ENCODE measurements at places on chromosomes 7 and 10. TPM values are rescaled to one million over a fixed set of nuclear protein-coding genes. Genes with fewer than 3 reads are reported as not detected.

GRCh38 chr7:28409716-28410627, 2.3 kb upstream of the CREB5 start:
- DNase-seq = peak; percentile 41

- peak; percentile 51 for DNase-seq
These were observed 19.1 kb upstream of the GJD4 start for GRCh38 chr10:35585903-35586535.

DNA sequence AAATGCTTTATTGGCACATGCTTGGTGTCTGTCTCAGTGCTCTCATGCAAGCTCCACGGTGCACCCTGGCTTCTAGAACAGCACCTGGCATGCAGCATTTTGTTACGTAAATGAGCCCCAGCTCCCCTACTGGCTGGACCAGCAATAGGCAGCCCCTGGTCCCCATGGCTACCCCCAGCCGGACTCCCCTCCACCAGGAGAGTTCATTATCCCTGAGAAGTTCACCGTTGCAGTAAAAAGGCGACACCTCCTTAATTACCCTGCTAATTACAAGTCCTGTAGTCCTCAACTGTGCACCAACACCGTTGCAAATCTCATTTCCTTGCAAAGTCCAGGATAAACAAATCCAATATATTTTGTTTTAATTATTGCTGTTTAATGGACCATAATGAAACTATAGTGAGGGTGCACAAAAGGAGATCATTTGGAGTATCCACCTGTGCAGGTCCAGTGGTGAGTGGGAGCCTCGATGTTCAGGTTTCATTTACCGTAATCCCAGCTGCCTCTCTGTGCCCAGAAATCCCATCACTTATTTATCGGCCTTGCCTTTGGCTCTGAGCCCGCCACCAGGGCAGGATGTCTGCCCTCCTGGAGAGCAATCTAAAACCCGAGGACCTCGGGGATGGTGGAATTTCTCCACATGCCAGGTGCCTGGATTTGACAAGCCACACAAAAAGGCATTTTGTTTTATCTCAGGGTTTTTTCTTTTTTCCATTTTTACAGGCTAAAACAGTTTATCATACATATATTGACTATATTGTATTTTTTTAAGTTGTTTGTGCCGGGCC, 12.8 kb upstream of the DRGX start:
- DNase-seq = no peak

DNA sequence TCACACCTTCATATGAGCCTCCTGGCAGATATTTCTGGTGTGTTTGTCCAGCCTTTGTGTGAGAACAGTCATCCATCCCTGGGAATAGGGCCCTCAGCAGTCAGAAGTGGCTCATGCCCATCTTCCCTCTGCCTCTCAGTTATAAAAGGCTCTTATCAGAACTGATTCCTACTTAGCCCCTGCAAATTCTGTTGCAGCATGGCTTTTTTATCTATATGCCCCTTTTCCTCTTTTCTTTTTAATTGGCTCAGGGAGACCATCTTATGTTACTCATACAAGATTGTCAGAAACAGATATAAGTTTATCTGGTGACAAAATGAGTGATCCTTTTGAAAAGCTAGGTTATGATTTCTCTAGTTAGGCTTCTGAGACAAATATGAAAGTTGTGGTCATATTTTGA, 194.1 kb downstream of the CREB5 start:
- DNase-seq = no peak

GRCh38 chr10:474406-474805, 215.1 kb downstream of the DIP2C start:
- DNase-seq = no peak

- DNase-seq = no peak
These were observed 36.3 kb downstream of the MET start for GRCh38 chr7:116708248-116708647.

DNA sequence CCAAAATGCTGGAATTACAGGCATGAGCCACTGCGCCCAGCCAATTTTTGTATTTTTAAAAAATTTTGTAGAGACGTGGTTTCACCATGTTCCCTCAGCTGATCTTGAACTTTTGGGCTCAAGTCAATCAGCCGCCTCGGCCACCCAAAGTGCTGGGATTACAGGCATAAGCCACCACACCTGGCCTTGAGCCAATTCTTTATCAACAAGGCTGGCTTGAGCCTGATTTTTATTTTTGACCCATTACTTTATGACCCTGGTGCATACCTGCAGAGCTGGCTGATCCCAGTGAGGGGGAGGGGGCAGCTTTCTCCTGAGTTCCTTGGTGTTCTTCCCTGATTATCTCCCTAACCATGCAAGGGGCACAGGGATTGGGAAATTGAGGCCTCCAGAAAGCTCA, 15.8 kb upstream of the CPA1 start:
- DNase-seq = no peak

DNA sequence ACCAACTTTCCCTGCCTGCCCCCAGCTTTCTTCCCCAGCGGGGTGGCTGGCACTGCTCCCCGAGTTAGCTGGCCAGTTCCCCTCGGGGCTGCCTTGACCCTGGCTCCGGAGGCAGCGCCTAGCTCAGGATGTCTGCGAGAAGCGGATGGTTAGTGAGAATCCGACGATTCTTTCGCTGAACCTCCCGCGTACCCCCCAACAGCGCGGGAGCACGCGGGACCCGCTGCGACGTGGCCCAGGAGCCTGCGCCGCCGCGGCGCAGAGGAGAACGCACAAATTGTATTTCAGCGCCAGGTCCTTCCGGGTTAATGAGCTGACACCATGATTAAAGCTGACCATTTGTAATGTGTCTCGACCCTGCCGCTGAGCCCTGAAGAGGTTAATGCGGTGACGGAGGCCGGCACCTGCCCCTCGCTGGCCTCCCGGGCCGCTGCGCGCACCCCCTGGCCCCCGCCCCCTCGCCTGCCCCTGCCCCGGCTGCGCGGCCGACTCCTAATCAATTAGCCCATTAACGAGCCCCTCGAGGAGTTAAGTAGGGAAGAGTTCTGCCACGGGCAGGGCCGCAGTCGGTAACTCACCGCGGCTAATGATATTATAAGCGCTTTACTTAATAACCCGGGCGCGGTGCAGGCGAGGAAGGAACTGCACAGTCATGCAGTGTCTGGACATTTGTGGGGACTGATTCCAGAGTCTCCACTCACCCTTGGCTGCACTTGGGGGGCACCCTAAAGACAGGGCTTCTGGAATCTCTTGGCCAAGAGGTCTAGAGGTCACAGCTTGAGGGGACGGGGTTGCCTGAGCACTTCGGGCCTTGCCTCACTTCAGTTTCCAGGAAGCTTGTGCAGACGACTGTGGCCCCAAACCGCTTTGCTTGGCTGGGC, 1.7 kb upstream of the HMX2 start:
- DNase-seq = no peak

- no peak for DNase-seq
These were observed 9.4 kb upstream of the TES start for GRCh38 chr7:116200963-116201362.

GRCh38 chr10:6353526-6353925, 150.8 kb downstream of the PFKFB3 start:
- DNase-seq = no peak

GRCh38 chr7:158390460-158390859, 197.2 kb downstream of the PTPRN2 start:
- DNase-seq = no peak

- peak; percentile 3 for DNase-seq
These were observed 701 bp downstream of the MTPAP start for GRCh38 chr10:30348378-30348776.

DNA sequence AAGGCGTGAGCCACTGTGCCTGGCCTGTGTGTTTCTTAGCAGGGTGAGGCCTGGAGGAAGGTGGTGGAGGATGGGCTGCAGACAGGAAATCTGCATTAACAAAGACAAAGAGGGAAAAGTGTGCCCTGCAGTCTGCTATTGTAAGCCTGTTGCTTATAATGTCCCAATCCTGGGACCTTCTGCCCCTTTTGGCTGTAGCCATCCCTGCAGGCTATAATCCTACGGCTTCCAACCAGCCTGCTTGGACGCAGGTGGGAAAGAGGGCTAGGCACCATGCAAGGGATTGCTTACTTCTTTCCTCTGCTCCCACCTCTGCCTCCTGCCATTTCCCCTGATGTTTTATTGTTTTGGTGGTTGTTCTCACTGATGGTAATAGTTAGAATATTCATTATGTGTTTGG, 434.3 kb downstream of the PLXNA4 start:
- DNase-seq = no peak

DNA sequence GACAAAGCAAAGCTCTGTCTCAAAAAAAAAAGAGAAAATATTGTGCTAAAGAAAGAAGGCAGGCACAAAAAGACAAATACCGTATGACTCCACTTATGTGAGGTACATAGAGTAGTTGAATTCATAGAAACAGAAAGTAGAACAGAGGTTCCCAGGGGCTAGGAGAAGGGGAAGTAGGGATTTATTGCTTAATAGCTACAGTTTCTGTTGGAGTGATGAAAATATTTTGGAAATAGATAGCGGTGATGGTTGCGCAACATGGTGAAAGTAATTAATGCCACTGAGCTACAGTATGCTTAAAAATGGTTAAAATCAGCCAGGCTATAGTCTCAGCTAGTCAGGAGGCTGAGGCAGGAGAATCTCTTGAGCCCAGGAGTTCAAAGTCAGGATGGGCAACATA, 18.5 kb upstream of the NPFFR1 start:
- DNase-seq = peak; percentile 22

GRCh38 chr7:135185471-135186260, 15.2 kb upstream of the CYREN start:
- no peak for DNase-seq

- no peak for DNase-seq
These were observed 1183.7 kb upstream of the CELF2 start for GRCh38 chr10:9833942-9834341.

DNA sequence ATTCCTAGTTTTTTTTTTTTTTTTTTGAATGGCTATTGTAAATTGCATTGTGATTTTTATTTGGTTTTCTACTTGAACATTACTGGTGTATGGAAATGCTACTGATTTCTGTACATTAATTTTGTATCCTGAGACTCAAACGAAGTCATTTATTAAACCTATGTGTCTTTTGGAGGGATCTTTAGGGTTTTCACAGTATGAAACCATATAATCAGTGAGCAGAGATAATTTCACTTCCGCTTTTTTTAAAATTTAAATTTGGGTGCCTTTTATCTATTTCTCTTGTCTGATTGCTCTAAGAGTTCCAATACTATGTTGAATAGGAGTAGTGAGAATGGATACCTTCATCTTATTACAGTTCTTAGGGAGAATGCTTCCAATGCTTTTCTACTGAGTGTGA, 102.7 kb downstream of the ZWINT start:
- DNase-seq = no peak

DNA sequence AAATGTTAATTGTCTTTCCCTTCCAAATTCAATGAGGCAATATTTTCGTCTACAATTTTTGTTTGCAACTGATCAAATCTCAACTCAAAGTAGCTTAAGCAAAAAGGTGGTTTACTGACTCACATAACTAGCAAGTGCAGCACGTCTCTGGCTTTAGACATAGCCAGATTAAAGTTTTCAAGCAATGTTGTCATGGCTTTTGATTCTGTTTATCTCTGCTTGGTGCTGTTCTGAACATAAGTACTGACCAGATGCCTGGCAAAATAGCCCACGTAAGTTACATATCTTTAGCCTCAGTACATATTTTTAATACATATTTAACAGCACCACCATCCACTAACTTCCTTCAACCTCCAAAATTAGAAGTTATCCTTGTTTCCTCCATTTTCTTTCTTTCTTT, 877.9 kb downstream of the KCNMA1 start:
- DNase-seq = no peak

DNA sequence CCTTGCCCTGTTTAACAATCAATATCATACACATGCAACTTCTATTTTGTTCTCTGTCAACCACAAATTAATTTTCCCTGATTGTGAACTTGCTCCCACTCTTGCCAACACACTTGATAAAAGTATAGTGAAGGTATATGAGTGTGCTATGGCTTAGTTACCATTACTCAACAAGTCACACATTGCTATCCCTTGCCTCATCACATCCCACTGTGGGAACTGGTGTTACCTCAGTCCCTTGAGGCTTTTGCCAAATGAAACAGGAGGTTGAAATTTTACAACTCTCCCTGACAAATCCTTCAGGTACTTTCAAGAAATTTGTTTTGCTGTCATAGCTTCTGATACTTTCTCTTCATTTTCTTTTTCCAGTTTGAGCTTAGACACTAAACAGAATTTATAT, 472.5 kb upstream of the SEMA3D start:
- DNase-seq = no peak

- no peak for DNase-seq
These were observed 57.6 kb downstream of the CDH23 start for GRCh38 chr10:71454347-71454746.

DNA sequence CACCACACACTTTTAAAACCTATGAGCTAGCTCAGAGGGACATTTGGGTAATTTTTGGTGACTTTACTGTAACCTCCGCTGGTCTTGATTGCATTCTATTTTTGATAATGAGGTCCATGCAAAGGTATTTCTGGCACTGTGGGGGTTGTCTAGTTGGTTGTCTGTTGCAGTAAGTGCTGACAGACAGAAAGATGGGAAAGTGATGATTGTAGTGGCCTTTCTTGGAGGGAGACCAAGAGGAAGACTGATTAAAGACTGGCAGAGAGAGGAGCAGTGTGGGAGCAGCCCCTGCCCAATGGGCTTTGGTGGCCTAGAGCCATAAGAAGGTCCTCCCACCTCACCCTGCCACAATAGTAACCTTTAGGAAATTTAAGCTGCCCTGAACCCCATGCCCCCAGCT, 173.4 kb upstream of the CTBP2 start:
- DNase-seq = no peak

- DNase-seq = no peak
These were observed 98.2 kb downstream of the SORBS1 start for GRCh38 chr10:95462740-95463667.

GRCh38 chr7:124649397-124650014, 116.1 kb downstream of the GPR37 start:
- DNase-seq = no peak

DNA sequence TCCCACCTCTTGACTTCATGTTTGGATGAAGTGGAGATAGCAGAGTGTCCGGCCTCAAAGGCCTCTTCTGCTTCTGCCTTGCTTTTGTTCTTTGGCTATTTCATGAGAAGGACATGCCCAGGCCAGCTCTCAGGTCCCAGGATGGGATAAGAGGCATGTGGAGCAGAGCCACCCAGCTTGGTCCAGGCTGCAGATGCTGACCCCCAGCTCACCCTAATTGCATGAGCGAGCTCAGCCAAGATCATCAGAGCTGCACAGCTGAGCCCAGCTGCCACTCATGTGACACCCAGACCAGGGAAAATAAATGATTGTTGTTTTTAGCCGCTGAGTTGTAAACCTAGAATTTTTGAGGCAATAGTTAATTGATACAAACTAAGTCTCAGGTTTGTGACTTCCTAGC, 230.0 kb downstream of the PHF14 start:
- DNase-seq = peak; percentile 34

The C10orf67 gene
- total RNA-seq = 0.19 TPM

The ABCA13 gene
- 3.4 TPM for total RNA-seq

The METTL27 gene
- 3.2 TPM for total RNA-seq

The GARIN1A gene
- 0.63 TPM for total RNA-seq

The CALCR gene
- total RNA-seq = not detected

The SPDYE6 gene
- not detected for total RNA-seq

The FBXO24 gene
- total RNA-seq = 0.92 TPM

The CFAP70 gene
- total RNA-seq = 0.45 TPM

The HTR5A gene
- total RNA-seq = not detected

The POLR2J2 gene
- total RNA-seq = 2.4 TPM

The ATG9B gene
- 0.06 TPM for total RNA-seq

The FAM25A gene
- not detected for total RNA-seq

The FANK1 gene
- 2.2 TPM for total RNA-seq

The TMEM184A gene
- 0.06 TPM for total RNA-seq

The HOGA1 gene
- total RNA-seq = 0.51 TPM

The CALN1 gene
- not detected for total RNA-seq

The BCAP29 gene
- total RNA-seq = 242 TPM

The TMEM176B gene
- not detected for total RNA-seq

The CRHR2 gene
- total RNA-seq = not detected

The COL1A2 gene
- 986 TPM for total RNA-seq

The RTKN2 gene
- total RNA-seq = 8.6 TPM

All from LHCN-M2 (cell line).